ENCODE measurements at places on chromosomes 11 and 22. TPM values are rescaled to one million over a fixed set of nuclear protein-coding genes. Genes with fewer than 3 reads are reported as not detected.

RNH1 gene
- total RNA-seq, result 125 TPM

- no peaks in the 10 kb centered on the region for H3K4me1 ChIP-seq
- H3K27ac ChIP-seq, result no peak overlapping the region
- no peaks in the 10 kb centered on the region for H3K27me3 ChIP-seq
- no peaks in the 10 kb centered on the region for H3K36me3 ChIP-seq
- H3K4me3 ChIP-seq, result no peak overlapping the region
- DNase-seq, result no peak
These were observed 13.9 kb upstream of the ANO1 start for GRCh38 chr11:70064008-70064725.

GRCh38 chr11:72781313-72782080, 12.3 kb downstream of the STARD10 start:
- H3K4me3 ChIP-seq, result peak overlapping the region; percentile 43
- H3K36me3 ChIP-seq, result no peaks in the 10 kb centered on the region
- peaks cover 17% of the 10 kb centered on the region for H3K4me1 ChIP-seq
- DNase-seq, result peak; percentile 67

DNA sequence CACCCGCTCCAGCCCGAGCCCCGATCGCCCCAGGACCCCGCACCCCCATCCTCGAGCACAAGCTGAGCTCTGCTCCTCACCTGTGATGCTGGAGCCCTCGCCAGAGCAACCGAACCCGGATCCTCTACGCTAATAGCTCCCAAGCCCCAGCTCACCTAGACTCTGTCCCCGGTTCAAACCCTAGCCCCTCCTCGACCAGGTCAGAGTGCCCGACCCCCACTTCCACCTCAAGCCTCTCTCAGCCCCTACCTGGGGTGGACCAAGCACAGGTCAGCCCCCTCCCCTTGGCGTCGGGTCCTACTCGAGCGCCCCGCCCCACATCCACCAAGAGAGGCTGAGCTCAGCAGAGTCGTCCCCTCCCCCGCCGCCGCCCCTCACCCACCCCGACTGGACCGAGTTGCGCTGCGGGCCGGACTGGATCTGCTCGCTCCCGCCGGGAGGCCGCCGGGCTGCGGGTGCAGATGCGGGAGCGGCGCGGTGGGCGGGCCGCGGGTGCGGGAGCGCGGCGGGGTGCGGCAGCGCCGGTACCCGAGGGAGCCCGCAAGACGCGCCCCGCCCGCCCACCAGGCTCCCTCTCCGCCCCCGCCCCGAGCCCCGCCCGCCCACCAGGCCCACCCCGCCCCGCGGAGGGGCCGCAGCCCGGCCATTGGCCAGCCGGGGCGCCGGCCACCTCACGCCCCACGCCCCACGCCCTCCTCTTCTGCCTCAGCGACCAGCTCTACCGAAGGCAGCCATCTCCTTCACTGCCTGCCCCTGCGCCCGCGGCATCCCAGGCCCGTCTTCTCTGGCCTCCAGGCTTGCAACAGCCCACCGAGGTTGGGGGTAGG, 577 bp upstream of the DKK3 start:
- DNase-seq, result peak; percentile 11
- no peak overlapping the region for H3K4me3 ChIP-seq
- peaks cover 9% of the 10 kb centered on the region for H3K4me1 ChIP-seq
- no peaks in the 10 kb centered on the region for H3K36me3 ChIP-seq
- peaks cover 20% of the 10 kb centered on the region for H3K27me3 ChIP-seq
- H3K27ac ChIP-seq, result no peak overlapping the region

DNA sequence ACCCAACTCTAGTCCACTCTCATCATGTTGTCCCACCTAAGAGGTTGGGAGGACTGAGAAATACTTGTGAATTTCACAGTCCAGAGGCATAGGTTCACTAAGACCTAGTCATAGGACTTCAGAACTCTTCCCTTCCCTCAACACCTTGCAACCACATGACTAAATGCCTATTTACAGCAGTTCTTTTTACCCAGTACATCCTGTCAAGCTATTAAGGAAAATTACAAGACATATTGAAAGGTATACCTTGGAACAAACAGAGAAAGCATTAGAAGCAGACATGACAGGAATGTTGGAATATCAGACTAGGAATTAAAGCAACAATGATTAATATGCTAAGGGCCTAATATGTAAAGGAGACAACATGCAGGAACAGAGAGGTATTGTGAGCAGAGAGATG, 563.8 kb upstream of the LRRC4C start:
- no peak for DNase-seq
- H3K36me3 ChIP-seq, result no peaks in the 10 kb centered on the region
- H3K4me3 ChIP-seq, result no peak overlapping the region
- no peaks in the 10 kb centered on the region for H3K4me1 ChIP-seq
- H3K27me3 ChIP-seq, result no peaks in the 10 kb centered on the region

DNA sequence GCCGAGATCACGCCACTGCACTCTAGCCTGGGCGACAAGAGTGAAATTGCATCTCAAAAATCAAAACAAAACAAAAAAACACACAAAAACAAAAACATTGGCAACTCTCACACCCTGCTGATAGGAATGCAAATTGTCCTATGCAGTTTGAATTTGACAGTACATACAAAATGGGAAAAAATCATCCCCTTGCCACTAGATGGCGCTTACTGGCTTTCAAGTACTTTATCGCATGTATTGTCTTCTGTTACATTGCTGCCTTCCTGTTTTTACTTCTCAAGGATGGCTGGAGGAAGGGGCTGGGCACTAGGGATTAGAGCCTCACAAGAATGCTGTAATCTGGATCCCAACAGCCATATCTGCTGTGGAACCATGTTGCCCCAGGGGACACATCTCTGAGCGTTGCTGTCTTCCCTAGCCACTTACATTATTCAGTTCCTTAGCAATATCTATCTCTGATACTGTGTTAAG, 59.4 kb upstream of the A4GALT start:
- H3K27ac ChIP-seq, result no peak overlapping the region
- H3K27me3 ChIP-seq, result no peaks in the 10 kb centered on the region
- no peak overlapping the region for H3K4me3 ChIP-seq
- peak; percentile 13 for DNase-seq

Data from CD8-positive, alpha-beta memory T cell (primary cell).